Fibroblast of skin of left quadriceps (primary cell): ENCODE measurements at places on chromosomes 12 and 14.
A peak's percentile ranks its signal among the peaks of the same experiment; 100 is the strongest.

- no peak for DNase-seq
Observed at GRCh38 chr12:49874142-49874897, 29.4 kb downstream of the FAIM2 start.

DNA sequence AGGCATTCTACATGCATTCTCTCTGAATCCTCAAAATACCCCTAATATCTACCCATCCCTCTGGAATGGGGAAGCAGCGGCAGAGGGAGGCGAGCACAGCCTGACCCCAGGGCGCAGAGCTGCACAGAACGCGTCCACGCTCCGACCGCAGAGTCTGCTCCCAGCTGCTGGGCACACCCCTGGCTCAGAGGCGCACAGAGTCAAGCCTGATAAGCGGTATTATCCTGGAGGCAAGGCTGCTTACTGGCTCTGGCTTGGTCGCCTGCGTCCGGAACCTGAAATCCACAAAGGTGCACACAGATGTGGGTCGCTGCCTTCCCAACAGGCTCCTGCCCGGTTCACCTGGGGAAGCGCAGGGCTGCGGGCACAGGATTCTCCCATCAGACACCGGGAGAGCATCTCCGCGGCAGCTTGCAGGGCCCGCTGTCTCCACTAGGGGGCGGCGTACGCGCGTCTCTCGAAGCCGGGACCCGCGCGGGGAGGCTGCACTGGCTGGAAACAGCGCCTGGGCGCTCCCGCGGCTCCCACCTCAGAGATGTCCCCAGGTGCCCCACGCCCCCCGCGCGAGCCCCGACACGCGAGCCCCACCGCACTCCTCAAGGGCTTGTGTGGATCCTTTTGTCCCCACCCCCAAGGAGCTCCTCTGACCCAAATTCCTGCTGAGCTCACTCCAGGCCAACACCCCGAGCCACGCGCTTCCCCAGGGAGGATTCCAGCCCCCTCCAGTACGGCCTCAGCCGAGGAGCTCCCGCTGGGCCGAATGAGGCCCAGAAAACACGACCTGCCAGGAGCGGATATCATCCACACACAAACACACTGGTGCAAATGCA lies 120.1 kb upstream of the FZD10 start:
- no peak for DNase-seq

GRCh38 chr12:42270596-42270995 lies 32.5 kb upstream of the YAF2 start:
- no peak for DNase-seq

- no peak for DNase-seq
Observed at GRCh38 chr12:114275086-114275485, 130.9 kb downstream of the TBX5 start.

GRCh38 chr14:56996721-56997399 lies 186.6 kb upstream of the OTX2 start:
- DNase-seq = no peak

DNA sequence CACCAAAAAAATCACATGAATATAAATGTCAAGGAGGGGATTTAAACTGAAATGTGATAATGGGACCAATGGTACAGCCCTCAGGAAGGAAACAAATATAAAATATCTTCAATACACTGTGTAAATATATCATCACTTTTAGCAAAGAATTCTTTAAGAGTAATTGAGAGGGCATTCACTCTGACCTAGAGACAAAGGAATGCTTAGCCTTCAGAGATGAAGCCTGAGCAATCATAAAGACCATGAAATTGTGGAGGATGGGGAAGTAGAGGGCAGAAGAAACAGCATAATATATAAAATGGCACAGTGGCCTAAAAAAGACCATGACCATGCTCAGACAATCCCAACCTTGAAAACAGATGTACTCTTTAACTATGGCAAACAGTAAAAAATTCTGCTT lies 20.4 kb downstream of the YAF2 start:
- peak; percentile 23 for DNase-seq

DNA sequence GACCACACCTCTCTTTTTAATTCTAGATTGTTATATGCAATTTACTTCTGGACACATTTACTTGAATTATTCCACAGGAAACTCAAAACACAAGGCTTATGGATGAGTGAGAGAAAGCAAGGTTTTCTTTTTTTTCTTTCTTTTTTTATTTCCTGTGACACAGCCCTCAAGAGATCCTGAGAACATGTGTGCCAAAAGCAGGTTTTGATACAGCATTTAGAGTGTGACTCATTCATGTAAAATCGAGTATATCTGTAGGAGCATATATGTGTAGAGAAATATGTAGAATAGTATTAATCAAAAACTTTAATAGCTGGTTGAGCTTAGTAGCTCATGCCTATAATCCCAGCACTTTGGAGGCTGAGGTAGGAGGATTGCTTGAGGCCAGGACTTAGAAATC lies 4.4 kb upstream of the MAX start:
- no peak for DNase-seq

DNA sequence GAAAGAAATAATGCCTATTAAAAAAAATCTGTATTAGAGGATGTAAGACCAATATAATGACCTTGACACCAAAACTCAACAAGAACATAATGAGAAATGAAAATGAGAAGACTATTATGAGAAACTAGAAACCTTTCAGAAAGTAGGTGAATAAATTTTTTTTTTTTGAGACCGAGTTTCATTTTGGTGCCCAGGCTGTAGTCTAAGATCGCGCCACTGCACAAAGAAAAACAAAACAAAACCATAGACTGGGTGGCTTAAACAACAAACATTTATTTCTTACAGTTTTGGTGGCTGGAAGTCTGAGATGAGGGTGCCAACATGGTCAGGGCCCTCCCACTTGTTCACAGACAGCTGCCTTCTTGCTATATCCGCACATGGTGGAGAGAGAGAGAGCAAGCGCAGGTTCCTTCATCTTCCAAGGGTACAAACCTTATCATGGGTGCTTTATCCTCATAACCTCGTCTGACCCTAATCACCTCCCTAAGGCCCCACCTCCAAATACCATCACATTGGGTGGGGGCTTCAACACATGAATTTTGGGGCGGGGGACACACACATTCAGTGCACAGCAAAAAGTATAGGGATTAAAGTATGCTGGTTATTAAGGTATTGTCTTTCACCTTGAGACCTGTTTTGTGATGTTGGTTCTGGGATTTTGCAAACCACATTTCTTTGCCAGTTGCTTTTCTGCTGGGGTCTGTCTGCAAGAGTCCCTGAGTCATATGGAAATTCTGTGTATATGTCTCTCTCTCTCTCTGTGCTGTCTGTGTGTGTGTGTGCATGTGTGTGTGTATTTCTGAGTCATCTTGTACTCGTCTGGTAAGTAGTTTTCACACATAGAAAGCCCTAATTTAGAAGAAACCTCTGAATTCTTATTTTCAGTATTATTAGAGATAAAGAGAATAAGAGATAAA lies 26.2 kb downstream of the ZCRB1 start:
- peak; percentile 22 for DNase-seq

DNA sequence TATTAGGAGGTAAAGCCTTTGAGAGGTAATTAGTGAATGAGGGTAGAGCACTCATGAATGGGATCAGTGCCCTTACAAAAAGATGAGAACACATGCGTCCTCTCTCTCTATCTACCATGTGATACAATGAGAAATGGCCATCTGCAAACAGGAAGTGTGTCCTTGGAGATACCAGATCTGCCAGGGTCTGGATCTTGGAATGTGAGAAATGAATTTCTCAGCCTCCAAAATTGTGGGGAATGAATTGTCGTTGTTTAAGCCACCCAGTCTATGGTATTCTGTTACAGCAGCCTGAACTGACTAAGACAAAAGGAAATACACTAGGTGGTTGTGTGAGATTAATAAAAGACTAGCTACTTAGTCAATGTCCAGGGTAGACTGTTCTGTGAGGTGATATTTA lies 366.6 kb downstream of the NELL2 start:
- no peak for DNase-seq

- peak; percentile 72 for DNase-seq
Observed at GRCh38 chr14:32443890-32444661, 115.0 kb downstream of the AKAP6 start.

- no peak for DNase-seq
Observed at GRCh38 chr14:65853407-65853955, 441.0 kb downstream of the FUT8 start.

DNA sequence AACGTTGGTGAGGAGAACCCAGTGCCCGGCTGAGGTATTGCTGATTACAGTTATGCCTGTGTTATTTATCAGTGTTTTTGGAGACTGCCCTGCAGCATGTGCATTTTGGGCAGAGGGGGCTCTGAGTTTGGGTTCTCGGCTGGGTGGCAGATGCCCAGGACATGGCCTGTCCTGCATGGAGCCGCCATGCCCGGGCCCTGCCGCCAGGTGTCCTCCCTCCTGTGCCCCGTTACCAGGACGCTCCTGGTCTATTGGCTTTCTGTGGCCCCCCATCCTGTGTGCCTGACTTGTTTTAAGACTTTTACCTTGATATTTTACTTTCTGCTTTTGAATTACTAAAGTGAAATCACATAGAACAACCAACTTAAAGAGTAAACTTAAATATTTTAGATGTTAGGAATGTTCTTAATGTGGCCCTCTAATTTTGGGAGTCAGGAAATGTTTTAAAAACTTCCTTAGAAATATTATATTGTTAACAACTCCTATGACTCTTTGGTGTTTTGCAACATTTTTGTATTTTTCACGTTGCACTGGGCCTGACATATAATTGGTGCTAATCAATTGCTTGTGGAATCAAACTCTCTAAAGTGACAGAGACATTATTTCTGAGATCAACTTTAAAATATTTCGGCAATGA lies 51.8 kb downstream of the PRIMA1 start:
- DNase-seq = no peak

GRCh38 chr12:6301721-6302120 lies 8.8 kb upstream of the PLEKHG6 start:
- no peak for DNase-seq

- DNase-seq = no peak
Observed at GRCh38 chr12:115013236-115013981, 329.4 kb upstream of the TBX3 start.

DNA sequence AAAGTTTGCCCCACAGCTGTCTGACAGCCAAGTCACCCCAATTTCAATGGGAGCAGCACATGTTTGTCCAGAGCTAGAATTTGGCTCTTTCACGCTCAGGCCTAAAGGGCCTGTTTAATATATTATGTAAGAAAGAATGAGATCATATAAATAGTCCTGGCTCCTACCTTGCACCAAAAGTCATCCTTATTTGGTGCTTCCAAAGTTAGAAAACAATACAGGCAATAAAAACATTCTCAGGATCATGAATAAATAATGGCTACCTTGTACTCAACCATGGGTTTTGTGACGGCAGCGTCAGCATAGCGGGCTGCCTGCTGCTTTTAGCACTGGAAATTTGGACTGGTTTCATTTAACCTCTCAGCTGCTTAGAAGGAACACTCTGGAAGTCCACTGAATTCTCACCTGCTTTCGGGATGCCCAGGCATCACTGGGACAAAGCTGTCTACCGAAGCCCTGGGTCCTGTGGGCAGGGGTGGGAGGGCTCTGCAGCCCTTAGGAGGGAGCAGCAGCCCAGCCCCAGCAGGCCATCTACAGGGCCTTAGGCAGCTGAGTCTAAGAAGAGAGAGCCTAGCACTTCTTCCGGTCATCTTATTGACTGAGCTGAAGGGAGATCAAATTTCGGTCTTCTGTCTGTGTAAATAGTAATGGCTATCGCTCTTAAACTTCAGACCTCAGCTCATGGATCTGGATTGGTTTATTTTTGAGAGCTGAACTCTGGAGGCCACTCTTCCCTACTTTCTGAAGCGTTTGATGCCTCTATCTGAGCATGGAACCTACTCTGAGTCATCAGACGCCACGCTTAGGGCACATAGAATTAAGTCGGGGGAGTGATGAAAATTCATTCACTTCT lies 106.5 kb downstream of the SAMD4A start:
- no peak for DNase-seq

GRCh38 chr12:55700255-55701018 lies 7.3 kb downstream of the ITGA7 start:
- DNase-seq = no peak

DNA sequence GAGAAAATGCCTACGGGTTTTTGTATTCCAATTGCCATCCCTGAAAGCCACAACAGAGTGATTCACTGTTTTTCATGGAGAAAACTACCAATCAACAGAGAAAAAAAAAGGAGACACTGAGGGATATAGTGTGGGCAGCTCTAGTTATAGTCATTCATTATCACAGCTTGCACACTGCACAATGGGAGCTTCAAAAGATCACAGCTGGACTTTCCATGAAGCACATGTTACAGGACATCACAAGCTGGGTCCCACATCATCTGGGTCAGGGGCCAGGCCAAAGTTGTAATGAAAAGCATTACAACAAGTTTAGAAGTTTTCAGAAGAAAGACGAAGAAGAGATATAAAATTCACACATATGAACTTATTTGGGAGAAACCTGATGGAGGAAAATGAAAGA lies 41.5 kb downstream of the RERG start:
- DNase-seq = no peak

DNA sequence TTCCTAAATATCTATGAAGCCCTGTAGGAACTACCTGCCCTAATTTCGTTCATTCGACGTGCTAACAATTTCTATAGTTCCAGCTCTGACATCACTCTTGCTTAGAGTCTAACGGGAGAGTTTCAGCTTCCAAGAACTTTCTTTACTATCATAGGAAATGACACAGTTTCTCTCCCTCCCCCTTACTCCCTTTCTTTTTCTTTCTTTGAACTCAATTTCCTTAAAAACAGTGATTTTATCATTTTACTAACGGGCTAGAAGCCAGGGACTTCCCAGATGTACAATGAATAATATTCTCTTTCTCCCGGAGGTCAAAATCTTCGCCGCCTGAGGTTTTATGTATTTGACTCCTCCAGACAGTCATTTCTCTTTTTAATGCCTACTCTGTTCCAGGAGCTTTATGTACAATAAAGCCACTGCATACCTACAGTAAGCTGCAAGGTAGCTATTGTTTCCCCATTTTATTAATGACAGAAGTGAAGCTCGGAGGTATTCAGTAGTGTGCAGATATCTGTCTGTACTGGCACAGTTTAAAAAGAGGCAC lies 15.7 kb downstream of the SMCO2 start:
- DNase-seq = peak; percentile 48

GRCh38 chr14:66884149-66884548 lies 305.1 kb upstream of the GARIN2 start:
- DNase-seq = no peak

- DNase-seq = peak; percentile 85
Observed at GRCh38 chr14:59482541-59483331, 1.5 kb downstream of the L3HYPDH start.

GRCh38 chr12:8466241-8466640 lies 10.5 kb downstream of the CLEC6A start:
- DNase-seq = no peak
